ENCODE measurements at places on chromosomes 7 and 10.
A peak's percentile ranks its signal among the peaks of the same experiment; 100 is the strongest.

DNA sequence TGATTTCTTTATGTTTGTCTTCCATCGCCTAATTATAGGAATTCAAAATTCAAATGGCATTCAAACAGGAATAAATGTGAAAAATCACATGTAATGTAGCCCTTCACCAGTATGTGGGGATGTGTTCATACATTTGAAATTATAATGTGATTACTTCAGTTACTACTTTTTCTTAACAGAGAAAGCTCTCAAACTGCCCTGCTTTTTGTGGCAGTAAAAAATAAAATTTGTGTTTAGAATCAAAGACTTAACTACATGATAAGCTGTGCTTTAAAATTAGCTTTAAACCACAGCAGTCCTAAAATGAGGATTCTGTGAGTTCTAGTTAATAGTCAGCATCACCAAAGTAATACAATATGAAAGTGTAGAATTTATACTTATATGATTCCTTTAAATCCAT is 7.8 kb upstream of the HERC4 start:
- no peak for DNase-seq

DNA sequence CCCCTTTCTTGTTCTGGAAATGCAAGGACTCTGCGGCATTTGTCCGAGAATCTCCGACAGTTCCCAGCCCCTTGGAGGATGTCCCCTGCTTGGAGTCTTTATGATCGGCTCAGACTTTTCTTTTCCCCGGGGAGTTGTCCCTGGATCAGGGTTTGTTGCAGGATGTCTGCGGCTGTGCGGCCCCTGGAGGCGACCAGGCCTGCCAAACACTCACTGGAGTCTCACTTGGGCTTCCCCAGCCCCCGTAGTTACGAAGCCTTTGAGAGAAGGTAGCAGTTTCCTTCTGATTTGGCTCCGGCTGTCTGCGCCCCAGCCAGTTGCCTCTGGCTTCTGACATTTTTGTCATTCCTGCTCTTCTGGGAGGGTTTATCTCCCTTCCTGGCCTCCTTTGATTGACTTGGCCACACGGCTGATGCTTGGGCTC is 16.1 kb downstream of the COL26A1 start:
- no peak for DNase-seq

DNA sequence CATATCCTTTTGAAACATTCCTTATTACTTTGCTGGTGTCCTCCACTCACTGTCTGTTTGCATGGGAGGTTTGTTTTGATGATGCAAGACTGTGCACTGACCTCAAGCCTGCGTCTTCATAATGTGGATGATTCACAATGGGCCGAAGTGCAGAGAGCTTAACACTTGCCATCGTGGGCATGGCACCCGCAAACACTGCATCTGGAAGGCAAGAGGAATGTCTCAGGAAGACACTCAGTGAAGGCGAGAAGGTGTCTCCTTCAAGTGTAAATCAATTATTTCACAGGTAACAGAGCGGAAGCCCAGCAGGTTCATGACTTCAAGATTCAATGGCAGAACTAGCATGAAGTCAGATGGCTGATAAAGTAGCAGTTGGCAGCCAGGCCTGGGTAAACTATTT is 98.1 kb downstream of the DPY19L1 start:
- DNase-seq = no peak

- peak; percentile 93 for DNase-seq
Observed at GRCh38 chr10:31749981-31750840, 178.4 kb downstream of the ARHGAP12 start.

- peak; percentile 53 for DNase-seq
Observed at GRCh38 chr7:111730476-111731300, 168.4 kb upstream of the IMMP2L start.

DNA sequence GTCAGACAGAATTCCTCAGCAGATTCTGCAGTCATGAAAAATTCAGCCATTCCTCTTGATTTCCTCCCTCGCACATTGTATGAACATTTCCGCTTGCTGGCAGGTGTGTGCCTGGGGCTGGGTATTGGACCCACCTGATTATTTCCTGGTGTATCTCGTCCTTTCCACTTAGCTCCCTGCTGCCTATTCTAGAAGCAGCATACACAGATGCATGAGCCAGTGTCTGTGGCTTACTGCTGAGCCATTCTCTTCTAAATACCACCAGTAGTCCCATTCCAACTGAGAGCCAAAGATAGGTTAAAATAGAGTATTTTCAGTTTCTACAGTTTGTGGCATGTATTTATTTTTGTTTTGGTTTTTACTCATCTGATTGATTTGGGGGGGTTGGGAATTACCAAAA is 270.1 kb upstream of the AKR1E2 start:
- no peak for DNase-seq

GRCh38 chr10:113060201-113061053 is 110.4 kb downstream of the TCF7L2 start:
- no peak for DNase-seq

DNA sequence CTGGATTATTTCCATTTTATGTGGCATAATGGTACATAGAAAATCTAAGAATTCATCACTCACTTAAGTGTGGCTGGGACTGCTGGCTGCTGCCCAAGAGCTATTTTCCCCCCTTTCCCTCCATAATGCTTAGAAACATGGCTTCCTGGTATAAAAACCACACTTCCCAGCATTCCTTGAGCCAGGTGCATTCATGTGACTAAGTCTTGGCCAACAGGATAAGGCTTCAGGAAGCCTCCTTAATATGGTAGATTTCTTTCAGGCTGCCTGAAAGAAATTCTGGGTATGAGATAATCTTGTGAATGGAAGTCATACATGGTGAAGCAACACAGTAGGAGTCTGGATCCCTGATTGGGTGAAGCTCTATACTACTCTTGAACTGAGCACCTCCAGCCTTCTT is 178.0 kb downstream of the JAZF1 start:
- DNase-seq = no peak

DNA sequence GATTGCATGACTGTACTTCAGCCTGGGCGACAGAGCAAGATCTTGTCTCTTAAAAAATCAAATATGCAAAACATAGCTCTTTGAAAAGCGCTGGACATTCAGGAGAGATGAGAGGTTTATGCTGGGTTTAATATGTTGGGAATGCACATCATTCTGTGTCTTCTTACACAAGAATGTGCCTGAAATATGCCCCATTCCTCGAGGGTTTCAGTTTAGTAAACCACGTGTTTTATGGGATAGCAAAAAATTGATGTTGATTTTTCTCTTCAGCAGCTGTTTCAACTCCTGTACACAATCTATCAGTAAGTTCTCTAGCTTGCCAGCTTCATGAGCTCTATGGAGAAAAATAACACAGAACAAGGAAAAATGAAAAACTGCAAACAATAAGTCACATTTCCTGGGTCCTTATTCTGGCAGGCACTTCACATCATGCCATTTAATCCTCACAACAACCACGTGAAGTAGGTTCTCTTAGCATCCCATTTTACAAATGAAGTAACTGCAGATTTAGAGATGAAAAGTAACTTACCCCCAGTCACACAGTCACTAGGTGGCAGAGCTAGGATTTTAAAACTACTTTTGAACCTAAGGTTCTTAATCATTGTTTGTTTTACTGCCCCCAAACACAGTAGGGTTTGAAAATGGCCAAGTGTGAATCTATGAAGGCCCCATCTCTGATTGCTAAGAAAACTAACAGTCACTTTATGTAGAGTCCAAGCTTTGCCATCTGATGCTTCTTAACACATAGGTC is 423.6 kb downstream of the PHTF2 start:
- no peak for DNase-seq

DNA sequence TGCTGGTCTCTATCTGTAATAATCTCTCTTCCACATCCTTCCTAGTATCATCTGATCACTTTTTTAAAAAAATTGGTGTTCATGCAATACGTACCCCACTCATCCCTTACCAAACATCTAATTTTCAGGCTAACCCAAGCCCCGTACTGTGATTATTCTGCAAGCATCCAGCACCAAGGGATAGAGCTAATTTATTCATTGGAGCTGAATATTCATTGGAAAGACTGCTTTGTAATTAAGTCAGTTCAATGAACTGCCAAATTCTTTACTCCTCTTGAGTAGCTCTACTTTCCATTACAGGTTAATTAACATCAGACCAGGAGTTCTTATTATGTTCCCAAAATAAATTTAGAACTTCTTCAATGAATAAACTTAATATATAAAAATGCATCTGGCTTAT is 66.4 kb upstream of the MRLN start:
- DNase-seq = no peak

DNA sequence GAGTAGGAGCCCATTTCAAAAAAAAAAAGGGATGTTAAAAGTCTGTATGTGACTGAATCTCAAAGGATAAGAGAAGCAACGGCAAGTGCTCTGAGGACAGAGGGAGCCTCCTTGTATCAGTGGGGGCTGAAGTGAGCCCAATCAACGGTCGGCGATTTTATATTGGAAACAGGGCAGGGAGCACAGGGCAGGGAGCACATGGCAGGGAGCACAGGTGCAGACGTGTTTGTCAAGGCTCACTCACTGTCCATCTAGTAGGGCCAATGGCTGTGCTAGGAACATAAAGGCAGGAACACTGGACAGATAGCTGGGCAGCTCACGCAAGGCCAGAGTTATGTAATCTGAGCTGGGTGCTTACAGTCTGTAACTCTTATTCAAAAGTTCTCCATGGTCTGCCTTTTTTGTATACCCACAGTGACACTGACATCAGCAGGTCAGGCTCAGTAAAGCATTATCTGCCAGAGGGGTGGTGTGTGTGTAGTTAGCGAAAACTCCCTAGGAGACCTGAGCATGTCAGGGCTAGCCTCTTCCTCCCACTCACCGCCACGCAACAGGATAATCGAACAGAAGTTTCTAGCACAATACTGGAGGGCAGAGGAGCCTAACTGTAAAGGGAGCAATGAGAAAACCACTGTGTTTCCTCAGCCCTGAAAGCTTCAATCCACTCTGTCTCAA is 15.4 kb downstream of the AKR1B1 start:
- no peak for DNase-seq

DNA sequence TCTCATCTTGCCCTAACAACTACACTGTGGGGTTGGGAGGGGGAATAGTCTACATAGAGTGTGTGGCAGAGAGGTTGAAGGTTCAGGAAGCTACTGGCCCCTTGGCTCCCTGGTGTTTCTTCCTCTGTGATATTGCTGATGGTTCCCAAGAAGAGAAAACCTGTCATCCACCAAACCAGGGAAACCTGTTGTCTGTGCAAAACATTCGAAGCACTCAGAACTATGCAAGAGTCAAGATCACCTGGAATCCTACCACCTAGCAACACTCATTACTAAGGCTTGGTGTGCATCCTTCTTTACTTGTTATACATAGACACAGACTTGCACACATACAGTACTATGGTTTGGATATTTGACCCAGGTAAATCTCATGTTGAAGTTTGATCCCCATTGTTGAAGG is 46.5 kb upstream of the MKI67 start:
- no peak for DNase-seq

- no peak for DNase-seq
Observed at GRCh38 chr10:71223347-71224058, 11.1 kb downstream of the UNC5B start.

Data from NCI-H1092 treated with DMSO at 0.1 percent for 48 hours (cell line).